ENCODE measurements at places on chromosomes 4 and X.

DNA sequence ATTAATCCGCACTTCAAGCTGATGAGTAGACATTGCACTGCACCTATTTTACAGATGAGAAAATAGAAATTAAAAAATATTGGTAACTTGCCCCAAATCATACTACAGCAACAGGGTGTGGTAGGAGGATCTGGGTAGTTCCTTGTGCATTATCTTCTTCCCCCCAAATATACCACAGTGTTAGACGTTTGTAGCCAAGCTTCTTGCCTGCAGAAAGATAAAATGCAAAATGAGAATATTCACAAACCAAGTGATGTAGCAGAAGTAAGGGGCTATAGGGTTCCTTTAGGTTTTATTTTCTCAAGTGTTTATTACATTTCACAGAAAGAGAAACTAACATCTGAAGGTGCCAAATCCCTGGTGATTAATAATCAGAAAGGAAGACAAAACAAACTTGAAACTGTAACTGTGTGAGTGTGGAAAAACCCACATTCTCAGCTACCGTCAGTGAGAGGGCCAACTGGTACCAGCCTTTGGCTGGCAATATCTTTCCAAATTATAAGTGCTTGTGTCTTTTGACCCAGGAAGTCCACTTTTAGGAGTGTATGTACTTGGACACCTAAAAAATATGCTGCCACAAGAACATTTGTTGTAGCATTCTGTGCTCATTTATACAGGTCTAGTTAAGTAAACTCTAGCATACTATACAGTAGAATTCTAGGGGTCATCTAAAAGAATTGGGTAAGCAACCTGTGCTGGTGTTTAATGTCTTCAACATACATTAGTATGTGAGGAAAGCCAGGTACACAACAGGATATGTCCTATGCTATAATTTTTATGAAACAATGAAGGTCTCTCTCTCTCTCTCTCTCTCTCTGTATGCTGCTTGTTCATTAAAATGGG is 6.7 kb upstream of the CD38 start:
- peak; percentile 44 for DNase-seq

- no peak for DNase-seq
Observed at GRCh38 chr4:123651536-123652180, 255.1 kb downstream of the SPRY1 start.

DNA sequence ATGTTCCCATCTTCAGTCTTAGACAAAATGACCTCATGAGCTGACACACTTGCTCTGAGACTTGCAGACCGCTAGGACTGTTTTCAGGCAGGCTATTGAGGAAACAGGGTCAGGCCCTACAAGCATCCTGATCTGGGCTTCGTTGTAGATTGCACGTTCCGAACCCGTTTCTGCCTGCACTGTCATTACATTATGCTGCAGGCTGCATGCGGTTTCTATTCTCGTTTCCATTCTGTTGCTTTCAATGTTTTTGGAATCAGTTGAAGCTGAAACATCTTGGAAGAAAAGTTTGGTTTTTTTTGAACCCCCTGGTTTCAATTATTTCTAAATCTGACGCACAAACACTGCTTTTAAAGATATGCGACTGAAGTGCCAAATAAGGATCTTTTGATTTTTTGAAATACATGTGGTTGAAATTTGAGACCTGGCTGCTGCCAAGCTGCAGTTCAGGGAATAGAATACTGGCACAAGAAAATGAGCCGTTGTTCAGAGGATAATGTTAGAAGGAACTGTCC is 716.1 kb upstream of the INTU start:
- DNase-seq = no peak

GRCh38 chr4:155407480-155407879 is 30.7 kb upstream of the MAP9 start:
- no peak for DNase-seq

DNA sequence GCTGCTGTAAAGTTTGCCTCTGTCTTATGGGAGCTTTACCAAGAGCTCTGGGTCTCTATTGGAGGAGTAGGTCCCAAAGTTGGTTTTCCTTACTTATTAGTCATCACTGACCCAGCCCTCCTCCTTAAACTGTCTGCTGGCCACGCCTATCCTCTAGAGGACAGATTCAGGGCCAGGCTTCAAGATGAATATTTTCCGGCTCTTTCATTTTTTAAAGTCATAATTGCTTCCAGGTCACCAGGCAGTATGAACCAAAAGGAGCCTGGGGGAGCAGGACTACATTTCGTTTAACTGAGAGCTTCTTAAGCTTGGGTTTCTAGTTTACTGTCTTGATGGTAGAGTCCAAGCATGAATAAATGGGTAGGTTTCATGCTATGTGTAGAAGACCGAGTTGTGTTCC is 13.7 kb downstream of the BCORL1 start:
- no peak for DNase-seq

- DNase-seq = no peak
Observed at GRCh38 chr4:5921981-5922380, 29.1 kb upstream of the CRMP1 start.

GRCh38 chr4:100746141-100746739 is 228.4 kb upstream of the EMCN start:
- DNase-seq = no peak

DNA sequence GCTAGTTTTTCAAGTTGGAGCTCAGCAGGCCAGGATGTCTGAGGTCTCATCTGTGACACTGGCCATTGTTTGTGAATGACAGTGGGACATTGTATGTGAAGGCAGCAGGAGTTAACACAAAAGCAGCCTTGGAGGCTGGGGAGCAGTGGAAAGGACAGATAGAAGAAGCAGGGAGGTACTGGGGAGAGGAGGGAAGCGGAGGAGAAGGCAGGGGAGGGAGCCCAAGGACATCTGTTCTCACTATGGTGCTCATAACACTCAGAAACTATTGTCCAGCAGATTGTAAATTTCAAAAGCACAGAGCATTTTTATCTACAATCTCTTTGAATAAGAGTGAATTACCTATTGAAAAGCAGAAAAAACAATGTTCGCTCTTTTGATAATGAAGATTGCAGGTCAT is 253.6 kb upstream of the DIPK2B start:
- DNase-seq = no peak

GRCh38 chr4:65482410-65482809 is 187.9 kb downstream of the EPHA5 start:
- DNase-seq = no peak

DNA sequence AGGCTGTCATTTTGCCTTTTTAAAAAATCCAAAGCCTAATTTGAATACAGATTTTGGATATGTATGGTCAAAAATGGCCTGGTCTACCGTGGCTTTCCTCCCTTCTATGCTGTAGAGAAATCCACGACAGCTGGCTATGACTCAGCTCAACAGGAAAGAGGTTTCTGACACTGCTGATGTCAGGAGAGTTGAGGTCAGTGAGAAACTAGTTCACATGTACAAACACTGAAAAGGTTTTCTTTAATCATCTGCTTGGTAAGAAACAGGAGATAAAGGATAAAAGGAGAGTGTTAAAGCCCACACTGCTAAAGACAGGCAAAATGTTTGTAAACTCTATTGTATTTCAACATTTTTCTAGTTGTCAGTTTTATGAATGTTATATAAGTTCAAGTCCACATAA is 113.9 kb downstream of the NYX start:
- no peak for DNase-seq

- DNase-seq = no peak
Observed at GRCh38 chr4:19010761-19011160, 989.2 kb upstream of the LCORL start.
